ENCODE measurements at places on chromosomes 1 and 21.

GRCh38 chr1:203625628-203626019, 1.0 kb upstream of the ATP2B4 start:
- DNase-seq, result peak; percentile 77

- DNase-seq, result no peak
Observed at GRCh38 chr1:152768847-152769533, 6.0 kb upstream of the LCE1F start.

GRCh38 chr1:44283524-44284173, 70.4 kb downstream of the DMAP1 start:
- DNase-seq, result no peak

- peak; percentile 14 for DNase-seq
Observed at GRCh38 chr1:51518033-51518585, 957 bp downstream of the EPS15 start.

- DNase-seq, result no peak
Observed at GRCh38 chr1:235783148-235783776, 83.4 kb downstream of the LYST start.

GRCh38 chr1:198633675-198634121, 5.1 kb upstream of the PTPRC start:
- no peak for DNase-seq

Measured in stimulated activated effector memory CD8-positive, alpha-beta T cell treated with anti-CD3 and anti-CD28 coated beads, Interleukin-12 subunit alpha, Interleukin-12 subunit beta, amount 100 ng/mL, for 72 hours (primary cell).